ENCODE measurements at places on chromosomes 1 and 21. TPM values are rescaled to one million over a fixed set of nuclear protein-coding genes. Genes with fewer than 3 reads are reported as not detected.

DNA sequence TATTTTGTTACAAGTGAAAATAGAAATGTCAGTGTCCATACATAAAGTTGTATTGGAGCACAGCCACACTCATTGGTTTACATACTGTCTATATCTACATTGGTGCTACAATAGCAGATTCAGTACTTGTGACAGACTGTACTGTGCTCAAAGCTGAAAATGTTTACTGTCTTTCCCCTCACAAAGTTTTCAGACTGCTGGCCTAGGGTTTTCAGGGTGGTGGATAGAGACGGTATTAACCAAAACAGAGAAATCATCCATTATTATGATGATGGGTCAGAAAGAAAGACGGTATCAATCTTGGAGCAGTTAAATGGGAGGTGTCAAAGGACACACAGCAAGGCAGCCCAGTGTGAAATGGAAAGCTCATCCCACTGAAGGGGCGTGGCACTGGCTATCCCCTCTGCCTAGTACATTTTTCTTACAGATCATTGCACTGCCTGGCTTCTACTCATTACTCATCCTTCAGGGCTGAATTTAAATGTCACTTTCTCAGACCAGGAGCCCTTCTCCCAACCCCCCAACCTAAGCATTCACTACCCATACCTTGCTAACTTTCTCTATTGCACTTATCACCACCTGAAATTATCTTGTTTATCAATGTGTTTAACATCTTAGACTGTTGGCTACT is 10.2 kb downstream of the JAK1 start:
- DNase-seq: no peak

Gene RIMS3
- total RNA-seq: 0.14 TPM

- DNase-seq: peak; percentile 33
Observed at GRCh38 chr1:8239039-8239305, 78.9 kb upstream of the SLC45A1 start.

Gene SELENBP1
- 18.0 TPM for total RNA-seq

Gene SPRR2A
- not detected for total RNA-seq

DNA sequence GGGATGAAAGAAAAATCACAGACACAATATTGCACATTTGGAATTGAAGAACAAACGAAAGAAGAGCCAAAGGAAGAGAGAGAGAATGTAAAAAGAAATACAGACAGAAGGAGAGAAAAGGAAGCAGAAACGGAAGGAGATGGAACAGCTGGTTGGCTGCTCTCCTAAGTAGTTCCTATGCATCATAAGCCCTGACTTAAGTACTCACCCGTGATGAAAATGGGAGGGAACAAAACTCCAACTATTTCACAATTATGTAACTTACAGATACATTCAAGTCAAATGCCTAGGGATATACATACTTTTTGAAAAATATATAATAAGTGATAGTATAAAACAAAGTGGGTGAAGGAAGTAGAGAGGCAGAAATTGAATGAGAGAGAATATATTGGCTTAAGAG is 88.5 kb downstream of the TTLL7 start:
- no peak for DNase-seq

DNA sequence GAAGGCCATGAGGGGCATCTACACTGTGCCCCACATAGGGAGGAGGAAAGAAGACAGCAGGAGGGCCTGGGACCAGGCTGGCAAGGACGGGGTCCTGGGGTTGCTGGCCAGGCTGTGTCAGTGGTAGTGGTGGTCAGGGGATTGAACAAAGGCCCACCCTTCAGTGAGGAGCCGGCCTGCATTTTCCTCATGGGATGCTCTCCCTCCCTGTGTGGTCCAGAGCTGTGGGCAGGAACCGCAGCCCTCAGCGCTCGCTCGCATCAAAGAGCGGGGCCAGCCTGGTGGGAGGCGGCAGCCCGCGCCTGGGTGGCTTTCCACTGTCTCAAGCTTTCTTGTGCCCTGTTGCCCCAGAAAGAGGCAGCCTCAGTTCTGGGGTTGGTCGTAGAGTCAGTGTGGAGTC is 24.8 kb downstream of the LHX4 start:
- DNase-seq: no peak

GRCh38 chr21:44626673-44627143 is at the start of gene KRTAP10-9:
Gene KRTAP10-9, plus strand, starts transcription at chr21:44627093. Its CDS starts 79 bp downstream, at chr21:44627172.
- DNase-seq: no peak

DNA sequence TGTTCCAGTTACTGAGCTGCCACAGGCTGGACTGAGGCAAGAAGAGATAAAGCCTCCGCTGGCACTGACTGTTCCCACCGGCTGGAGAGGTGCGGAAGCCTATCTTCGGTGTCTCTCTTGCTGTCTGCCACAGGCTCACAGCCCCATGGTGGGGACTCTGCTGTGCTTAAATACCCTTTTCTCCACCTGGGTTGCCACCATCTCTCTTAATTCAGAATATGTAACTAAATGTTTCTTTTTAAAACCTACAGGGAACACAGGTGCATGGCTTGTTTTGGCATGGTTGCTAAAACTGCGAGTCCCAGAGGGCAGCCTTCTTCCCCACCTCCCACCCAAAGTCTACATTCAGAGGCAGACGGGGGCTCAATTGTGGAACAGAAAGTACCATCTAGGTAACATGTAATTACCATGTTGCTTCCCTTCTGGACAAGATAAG is 8.1 kb upstream of the LBR start:
- no peak for DNase-seq

Gene CBR3
- 13.3 TPM for total RNA-seq

Gene BLACAT1
- total RNA-seq: not detected

GRCh38 chr21:32411350-32412161 is 950 bp upstream of the EVA1C start:
- peak; percentile 57 for DNase-seq

Gene MROH9
- not detected for total RNA-seq

DNA sequence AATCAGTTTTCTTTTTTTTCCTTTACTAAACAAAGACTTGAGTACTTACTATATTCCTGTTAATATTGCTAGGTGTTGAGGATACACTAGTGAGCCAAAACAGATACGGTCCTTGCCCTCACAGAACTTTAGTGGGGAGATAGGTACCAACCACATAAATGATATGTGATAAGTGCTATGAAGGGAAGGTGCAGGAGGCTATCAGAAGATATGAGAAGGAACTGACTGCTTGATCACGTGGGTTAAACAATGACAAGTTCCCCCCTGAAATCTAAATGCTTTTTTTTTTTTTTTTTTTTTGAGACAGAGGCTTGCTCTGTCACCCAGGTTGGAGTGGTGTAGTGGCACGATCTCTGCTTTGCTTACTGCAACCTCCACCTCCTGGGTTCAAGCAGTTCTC is 25.0 kb downstream of the RBM15 start:
- DNase-seq: no peak

GRCh38 chr1:56484695-56485094 is 94.7 kb downstream of the PLPP3 start:
- no peak for DNase-seq

Gene CCDC181
- 0.78 TPM for total RNA-seq

Gene TSPEAR
- not detected for total RNA-seq

DNA sequence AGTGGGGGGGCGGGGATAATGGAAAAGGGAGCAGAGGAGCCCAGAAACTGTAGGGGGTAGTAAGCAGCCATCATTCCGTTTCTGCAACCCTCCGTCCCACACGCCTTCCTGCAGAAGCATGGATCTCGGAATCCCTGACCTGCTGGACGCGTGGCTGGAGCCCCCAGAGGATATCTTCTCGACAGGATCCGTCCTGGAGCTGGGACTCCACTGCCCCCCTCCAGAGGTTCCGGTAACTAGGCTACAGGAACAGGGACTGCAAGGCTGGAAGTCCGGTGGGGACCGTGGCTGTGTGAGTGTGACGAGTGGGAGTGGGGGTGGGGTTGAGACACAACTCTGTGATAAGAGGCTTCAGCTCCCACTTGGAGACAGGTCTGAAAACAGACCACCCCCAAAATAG is 706 bp downstream of the CREB3L4 start:
- DNase-seq: no peak

Gene CLDN17
- total RNA-seq: not detected

- DNase-seq: peak; percentile 69
Observed at GRCh38 chr1:246139745-246140182, 367.3 kb downstream of the SMYD3 start.

GRCh38 chr1:14980621-14981218 is 172.8 kb upstream of the TMEM51 start:
- DNase-seq: no peak

GRCh38 chr1:222028116-222028515 is 286.2 kb upstream of the DUSP10 start:
- DNase-seq: no peak

Gene CRP
- total RNA-seq: not detected

Gene LCE2C
- total RNA-seq: not detected

Gene FOXO6
- total RNA-seq: 0.38 TPM

Gene CGN
- 0.73 TPM for total RNA-seq

- peak; percentile 13 for DNase-seq
Observed at GRCh38 chr1:226541631-226542622, 6.6 kb upstream of the STUM start.

GRCh38 chr1:216740331-216740730 is 17.1 kb upstream of the ESRRG start:
- no peak for DNase-seq

Gene GSTM4
- 5.5 TPM for total RNA-seq

Gene RUNX3
- not detected for total RNA-seq
